ENCODE measurements at places on chromosomes 7 and 10.

- DNase-seq: peak; percentile 57
Measured at GRCh38 chr10:110671788-110672579, 27.8 kb downstream of the RBM20 start.

- no peak for DNase-seq
Measured at GRCh38 chr7:133398506-133398905, 145.6 kb downstream of the EXOC4 start.

GRCh38 chr7:112789453-112789816, 758 bp downstream of the TMEM168 start:
- no peak for DNase-seq

- DNase-seq: no peak
Measured at GRCh38 chr7:25066253-25066652, 58.8 kb downstream of the CYCS start.

GRCh38 chr10:58851606-58852005, 324.8 kb upstream of the PHYHIPL start:
- DNase-seq: peak; percentile 80

- no peak for DNase-seq
Measured at GRCh38 chr10:98611436-98611835, 164.7 kb upstream of the HPS1 start.

- DNase-seq: no peak
Measured at GRCh38 chr7:1508277-1508758, 4.1 kb upstream of the INTS1 start.

DNA sequence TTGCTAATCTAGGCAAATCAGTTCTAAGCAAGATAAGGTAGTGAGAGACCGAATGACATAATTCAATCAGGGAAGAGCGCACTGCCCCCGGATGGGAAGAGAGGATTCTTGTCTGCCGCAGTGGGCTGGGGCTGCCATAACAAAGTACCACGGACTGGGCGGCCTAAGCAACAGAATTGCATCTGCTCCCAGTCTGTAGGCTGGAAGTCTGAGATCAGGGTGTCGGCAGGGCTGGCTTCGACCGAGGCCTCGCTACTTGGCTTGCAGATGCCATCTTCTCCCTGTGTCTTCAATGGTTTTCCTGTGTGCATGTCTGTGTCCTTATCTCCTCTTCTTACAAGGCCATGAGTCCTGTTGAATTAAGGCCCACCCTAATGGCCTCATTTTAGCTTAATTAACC, 59.7 kb upstream of the TMEM72 start:
- DNase-seq: no peak

DNA sequence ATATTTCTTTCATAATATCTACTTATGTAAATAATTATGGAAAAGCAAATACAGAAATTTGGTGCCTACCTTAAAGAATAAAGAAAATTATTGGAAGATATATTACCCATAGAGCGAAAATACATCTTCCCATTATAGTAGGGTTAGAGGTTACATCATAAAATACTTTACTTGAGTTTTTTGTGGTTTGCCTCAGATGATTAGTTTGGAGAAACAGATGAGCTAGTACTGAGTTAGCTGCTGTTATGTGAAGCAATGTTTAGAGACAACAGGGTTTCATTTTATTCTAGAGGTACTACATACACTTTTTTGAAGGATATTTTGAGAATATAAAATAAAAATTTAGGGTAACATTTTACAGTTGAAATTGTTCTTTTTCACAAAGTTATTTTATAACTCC, 2.9 kb upstream of the MLLT10 start:
- peak; percentile 44 for DNase-seq

GRCh38 chr10:11921800-11922392, 98.7 kb downstream of the PROSER2 start:
- no peak for DNase-seq

- DNase-seq: no peak
Measured at GRCh38 chr7:151008143-151008510, 16.2 kb downstream of the ATG9B start.

DNA sequence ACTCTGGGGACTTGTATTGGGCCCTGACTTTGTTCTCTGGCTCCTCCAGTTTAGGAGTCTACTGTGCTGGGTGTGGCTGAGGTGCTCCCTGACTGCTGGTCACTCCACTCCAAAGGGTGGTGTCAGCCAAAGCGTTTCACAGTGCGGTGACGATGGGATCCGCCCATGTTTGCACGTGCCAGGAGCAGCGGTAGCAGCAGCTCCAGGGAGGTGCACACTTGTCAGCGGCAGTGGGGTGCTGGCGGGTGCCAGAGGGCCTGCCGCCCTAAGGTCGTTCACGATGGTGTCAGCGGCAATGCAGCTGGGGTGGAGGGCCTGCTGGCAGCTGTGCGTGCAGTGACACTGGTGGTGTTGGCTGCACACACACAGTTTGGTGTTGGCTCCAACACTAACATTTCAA, 268.5 kb upstream of the AKR1E2 start:
- no peak for DNase-seq

DNA sequence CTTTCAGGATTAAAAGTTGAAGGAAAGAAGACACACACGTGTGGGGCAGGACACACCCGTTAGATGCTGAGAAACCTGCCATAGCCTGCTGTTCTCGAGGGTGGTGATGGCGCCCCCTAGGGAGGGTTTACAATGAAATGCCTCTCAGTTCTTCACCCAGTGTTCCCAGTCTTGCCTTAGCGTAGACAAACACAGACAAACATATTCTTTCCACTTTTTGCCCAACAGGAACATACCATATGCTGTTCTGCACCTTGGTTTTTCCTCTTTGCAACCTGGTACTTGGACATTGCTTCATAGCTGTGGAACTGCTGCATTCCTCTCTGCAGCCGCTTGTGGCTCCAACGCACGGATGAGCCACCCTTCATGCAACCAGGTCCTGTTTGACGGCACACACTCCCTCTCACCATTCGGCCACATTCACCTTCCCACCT, 23.3 kb upstream of the HSPA12A start:
- peak; percentile 45 for DNase-seq

GRCh38 chr7:141024668-141025067, 9.9 kb upstream of the MRPS33 start:
- DNase-seq: no peak

DNA sequence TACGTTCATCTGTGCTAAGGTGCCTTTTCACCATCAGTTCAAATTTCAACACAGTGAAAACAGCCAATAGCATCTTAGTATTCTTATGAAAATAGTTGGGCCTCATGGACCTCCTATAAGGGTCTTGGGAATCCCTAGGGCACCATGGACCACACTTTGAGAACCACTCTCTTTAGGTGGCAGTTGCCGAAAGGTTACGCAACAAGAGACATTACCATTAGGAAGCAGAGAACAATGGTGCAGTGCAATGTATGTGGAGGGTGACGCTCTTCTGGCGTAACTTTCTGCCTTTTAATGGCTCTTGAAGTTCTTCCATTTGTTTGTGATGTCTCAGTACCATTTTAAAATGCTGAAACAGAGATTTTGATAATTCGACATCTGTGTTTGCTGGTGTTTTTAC, 131.1 kb downstream of the CNNM2 start:
- DNase-seq: no peak

DNA sequence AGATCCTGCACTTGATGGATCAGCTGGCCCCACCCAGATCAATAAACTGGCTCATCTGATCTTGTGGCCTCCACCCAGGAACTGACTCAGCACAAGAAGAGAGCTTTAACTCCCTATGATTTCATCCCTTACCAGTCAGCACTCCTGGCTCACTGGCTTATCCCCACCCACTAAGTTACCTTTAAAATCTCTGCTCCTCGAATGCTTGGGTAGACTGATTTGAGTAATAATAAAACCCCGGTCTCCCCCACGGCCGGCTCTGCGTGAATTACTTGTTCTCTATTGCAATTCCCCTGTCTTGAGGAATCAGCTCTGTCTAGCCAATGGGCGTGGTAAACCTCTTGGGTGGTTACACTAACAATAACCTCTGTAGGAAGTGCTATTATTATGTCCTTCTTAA, 83.7 kb downstream of the MBL2 start:
- no peak for DNase-seq

DNA sequence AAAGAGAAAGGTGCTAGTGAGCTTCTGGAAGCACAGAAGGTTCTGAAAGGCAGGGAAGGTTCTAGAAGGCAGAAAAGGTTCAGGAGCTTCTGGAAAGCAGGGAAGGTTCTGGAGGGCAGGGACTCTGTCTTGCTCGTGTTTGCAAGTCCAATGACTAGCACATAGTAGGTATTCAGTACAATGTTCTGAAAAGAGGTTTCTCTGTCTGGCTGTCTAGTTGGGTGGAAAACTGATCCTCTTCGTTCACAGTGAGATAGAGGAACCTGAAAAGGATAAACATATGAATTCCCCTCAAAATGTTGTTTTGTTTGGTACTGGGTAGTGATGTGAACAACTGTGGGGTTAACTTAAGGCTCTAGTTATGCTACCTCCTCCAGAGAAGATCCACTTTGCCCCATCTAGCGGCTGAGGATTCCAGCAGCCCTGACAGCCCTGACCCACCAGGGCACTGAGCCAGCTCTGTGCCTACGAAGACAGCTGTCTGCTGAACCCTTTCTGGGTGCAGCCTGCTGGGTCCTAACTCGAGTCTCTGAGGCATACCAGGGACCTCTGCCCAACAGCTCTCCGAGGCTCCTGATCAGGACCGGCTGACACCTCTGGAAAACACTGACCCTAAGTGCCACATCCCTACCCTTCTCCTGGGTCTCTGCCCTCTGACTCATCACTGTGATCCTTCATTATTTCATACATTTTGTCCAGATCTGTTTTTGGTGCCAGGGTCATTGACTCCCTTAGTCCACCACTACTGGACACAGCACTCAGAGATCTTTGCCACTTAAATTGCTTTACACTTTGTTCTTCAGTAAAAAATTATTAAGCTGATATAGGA, 15.4 kb downstream of the PTPRN2 start:
- DNase-seq: no peak

GRCh38 chr10:131186547-131187253, 124.8 kb downstream of the TCERG1L start:
- no peak for DNase-seq

- DNase-seq: no peak
Measured at GRCh38 chr10:82037076-82037475, 162.1 kb downstream of the NRG3 start.

DNA sequence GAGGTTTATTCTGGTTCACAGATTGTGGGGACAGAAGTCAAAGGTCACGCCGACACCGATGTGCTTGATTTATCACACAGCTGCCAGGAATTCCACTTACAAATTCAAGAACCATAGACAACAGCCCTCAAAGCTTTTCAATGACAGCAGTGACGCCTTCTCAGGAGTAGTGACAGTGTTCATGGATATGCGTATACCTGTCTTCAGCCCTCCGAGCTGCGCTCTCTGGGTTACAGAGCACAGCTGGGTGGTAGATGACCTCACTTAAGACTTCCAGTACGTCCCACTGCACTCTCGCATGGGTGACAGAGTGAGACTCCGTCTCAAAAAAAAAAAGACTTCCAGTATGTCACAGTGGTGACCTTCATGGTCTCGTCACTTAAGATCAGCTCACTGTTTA, 108.5 kb downstream of the TCERG1L start:
- DNase-seq: no peak

DNA sequence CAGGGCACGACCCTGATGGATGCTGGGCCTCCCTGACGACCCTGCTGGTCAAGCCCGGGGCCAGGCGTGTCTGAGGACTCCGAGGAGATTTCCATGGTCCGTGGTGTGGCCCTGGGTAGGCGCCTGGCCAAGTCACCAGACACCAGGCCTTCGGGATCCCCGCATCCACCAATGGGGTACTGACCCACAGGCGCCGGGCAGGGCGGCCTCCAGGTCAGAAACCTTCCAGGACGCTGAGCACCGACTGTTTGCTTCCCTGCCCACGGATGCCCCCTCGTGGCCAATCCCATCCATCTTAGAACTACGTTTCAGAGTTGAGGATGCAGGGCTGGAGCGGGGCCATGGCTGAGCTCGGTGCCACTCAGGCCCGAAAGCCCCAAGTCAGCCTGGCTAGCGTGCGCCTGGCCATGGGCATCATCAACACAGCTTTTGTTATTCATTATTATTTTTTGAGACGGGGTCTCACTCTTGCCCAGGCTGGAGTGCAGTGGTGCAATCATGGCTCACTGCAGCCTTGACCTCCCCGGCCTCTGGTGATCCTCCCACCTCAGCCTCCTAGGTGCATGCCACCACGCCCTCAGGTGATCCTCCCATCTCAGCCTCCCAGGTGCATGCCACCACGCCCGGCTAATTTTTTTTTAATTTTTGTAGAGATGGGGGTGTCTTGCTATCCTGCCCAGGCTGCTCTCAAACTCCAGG, 7.1 kb upstream of the AMZ1 start:
- DNase-seq: peak; percentile 64
